ENCODE measurements at places on chromosomes 1 and 21.

DNA sequence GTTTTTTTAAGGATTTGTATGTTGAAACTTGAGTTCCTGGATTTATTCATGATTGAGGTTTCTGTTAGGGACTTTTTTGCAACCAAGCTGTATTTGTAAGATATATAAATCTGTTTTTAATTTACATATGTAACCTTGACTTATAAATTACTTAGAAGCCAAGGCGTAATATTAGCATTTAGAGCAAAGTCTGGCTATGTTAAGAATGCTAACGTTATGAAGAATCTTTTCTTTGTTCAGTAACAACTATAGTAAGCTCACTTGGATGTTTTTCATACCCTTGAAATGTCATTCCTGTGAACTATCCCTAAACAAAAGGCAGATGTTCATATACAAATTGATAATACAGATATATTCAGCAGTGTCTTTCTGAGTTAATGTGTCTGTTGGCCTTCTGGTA lies 155.3 kb downstream of the MAGI3 start:
- DNase-seq, result no peak

DNA sequence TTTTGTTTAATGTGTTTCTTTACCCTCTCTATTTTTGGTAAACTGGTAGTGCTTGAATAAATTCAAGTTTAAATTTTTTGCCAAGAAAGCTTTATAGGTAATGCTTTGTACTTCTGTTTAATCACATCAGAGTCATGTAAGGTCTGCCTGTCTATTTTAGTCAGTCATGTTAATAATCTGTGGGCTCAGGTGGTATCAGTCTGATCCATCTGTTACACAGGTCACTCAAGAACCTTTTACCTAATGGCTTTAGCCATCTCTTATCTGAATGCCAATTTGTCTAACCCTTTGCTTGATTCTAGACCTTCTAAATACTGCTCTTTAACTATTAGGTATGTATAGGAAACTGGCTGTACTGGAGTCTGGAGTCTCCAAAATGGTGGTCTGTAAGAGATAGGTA lies 16.6 kb downstream of the MDM4 start:
- no peak for DNase-seq

GRCh38 chr1:239717918-239718184 lies 331.5 kb downstream of the CHRM3 start:
- no peak for DNase-seq

- DNase-seq, result no peak
Measured at GRCh38 chr1:159428536-159428935, 3.5 kb upstream of the OR10J4 start.

DNA sequence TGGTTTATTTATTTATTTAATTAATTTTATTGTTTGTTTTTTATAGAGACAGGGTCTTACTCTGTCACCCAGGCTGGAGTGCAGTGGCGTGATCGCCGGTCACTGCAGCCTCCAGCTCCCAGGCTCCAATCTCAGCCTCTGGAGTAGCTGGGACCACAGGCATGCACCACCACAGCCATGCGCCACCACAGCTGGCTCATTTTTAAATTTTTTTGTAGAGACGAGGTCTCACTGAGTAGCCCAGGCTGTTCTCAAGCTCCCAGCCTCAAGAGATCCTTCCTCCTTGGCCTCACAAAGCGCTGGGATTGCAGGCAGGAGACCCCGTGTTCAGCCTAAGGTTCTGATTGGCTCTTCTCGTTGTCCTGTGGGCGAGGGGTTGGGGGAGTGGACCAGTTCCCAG lies 22.1 kb downstream of the UMODL1 start:
- DNase-seq, result no peak

GRCh38 chr1:234474375-234474774 lies 4.6 kb downstream of the TARBP1 start:
- DNase-seq, result no peak

- DNase-seq, result no peak
Measured at GRCh38 chr1:227127891-227128290, 187.8 kb downstream of the COQ8A start.

- no peak for DNase-seq
Measured at GRCh38 chr1:17732475-17732874, 22.7 kb upstream of the ACTL8 start.

DNA sequence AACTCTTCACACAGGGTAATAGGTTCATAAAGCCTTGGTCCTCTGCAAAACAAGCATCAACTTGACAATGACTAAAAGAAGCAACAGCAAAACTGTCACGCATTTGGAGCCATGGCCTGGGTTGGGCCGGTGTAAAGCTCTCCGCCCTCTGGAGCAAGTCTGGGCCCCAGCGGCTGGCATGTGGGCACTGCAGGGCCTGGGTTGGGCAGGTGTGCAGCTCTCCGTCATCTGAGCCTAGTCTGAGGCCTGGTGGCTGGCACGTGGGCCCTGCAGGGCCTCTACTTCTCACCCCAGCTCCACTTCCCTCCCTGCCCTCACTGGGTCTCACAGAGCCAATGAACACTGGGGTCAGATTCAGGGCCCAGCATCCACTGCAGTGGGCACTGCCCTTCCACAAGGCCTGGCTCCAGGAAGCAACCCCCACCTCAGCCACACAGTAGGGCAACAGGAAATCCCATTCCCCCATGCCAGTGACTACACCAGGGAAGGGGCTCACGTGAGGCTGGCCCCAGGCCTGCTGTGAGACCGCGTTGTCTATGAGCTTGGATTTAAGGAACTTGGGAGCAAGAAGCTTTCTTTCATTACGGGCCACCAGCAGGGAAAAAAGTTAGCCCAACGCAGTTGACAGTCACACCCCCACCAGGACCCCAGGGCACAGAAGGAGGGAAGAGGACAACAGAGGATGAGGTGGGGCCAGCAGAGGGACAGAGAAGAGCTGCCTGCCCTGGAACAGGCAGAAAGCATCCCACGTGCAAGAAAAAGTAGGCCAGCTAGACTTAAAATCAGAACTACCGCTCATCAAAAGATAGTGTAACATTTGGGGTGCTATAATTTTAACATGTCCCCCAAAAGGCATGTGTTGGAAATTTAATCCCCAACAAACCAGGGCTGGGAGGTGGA lies 52.7 kb downstream of the NPHP4 start:
- DNase-seq, result no peak

- no peak for DNase-seq
Measured at GRCh38 chr1:14997646-14998276, 155.8 kb upstream of the TMEM51 start.

DNA sequence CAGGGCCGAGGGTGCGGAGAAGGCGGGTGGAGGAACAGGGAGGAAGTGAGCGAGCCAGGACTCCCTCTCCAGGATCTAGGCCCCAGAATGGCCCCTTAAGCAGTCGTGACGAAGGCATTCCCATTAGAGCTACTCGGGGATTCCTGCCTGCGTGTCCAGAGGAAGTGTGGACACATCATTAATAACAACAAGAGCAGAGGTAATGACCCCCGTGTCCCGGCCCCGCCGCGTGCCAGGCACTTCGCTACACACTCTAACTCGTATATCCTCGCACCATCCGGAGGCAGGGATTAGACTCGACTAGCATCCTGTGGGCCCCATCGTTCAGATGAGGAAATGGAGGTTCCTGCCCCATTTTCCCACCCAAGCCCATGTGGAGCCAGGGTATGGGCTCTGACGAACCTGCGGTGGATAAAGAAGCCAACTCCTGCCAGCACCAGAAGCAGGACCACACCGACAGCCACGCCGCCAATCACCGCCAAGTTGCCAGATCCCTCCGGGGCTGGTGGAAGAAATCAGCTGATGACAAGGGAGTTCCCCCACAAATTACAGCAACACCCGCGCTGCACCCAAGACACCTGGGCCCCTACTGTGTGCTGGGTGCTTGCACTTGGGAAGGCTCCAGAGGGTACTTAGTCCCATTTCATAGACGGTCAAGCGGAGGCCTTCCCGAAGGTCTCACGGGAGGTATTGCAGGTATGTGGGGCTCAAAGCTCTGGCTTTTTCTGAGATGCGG lies 21.6 kb downstream of the EPHA2 start:
- no peak for DNase-seq

DNA sequence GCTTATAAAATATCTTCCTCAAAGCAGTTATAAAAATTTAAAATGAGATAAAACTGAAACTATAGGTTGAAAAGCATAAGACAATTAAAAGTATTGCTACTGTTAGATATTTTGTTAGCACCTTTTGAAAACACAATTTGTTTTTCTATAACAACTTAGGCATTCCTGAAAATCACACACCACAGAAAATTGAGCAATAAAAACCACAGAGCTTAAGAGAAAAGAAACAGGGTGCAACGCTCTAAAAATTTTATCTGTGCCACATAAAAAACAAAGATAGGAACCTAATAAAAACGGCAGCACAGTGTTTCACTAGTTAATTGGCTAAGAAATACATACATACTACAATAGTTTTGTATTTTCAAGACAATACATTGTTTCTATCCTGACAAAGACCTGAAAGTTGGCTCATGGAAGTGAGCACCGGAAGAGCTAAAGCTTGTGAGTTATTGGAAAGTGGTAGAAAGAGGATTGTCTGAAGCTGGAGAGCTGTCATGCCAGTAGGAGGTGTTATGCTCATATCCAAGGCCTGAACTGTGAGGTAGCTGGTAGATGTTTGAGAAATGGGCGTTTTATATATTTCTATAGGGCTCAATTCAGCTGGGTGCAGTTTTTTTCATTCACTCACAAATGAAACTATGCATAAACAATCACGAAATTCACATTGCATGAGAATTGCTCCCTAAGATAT lies 45.8 kb downstream of the RGS7 start:
- DNase-seq, result no peak

- no peak for DNase-seq
Measured at GRCh38 chr1:110245876-110246620, 35.9 kb downstream of the KCNC4 start.

DNA sequence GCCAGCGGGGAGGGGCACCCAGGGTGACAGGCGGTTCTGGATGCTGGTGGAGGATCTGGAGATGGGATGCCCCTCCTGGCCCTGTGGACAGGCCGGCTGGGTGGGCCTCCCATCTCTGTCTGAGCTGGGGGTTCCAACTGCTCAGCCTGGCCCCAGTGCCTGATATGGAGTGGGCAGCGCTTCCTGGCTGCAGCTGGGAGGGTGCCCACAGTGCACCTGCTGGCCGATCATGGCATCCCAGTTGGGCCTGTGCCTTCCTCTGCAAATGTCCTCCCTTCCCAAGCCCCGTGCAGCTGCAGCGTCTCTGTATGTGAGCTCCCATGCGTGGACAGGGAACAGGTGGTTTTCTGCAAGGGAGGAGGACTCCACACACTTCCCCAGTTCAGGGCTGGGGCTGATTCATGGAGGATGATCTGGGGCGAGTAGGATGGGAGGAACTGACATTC lies 2.1 kb downstream of the PFKL start:
- no peak for DNase-seq

- DNase-seq, result no peak
Measured at GRCh38 chr1:2132222-2133038, 62.1 kb downstream of the FAAP20 start.

GRCh38 chr21:17780539-17780938 lies 38.6 kb downstream of the C21orf91 start:
- no peak for DNase-seq

GRCh38 chr1:232844791-232845190 lies 39.6 kb downstream of the MAP10 start:
- DNase-seq, result no peak

DNA sequence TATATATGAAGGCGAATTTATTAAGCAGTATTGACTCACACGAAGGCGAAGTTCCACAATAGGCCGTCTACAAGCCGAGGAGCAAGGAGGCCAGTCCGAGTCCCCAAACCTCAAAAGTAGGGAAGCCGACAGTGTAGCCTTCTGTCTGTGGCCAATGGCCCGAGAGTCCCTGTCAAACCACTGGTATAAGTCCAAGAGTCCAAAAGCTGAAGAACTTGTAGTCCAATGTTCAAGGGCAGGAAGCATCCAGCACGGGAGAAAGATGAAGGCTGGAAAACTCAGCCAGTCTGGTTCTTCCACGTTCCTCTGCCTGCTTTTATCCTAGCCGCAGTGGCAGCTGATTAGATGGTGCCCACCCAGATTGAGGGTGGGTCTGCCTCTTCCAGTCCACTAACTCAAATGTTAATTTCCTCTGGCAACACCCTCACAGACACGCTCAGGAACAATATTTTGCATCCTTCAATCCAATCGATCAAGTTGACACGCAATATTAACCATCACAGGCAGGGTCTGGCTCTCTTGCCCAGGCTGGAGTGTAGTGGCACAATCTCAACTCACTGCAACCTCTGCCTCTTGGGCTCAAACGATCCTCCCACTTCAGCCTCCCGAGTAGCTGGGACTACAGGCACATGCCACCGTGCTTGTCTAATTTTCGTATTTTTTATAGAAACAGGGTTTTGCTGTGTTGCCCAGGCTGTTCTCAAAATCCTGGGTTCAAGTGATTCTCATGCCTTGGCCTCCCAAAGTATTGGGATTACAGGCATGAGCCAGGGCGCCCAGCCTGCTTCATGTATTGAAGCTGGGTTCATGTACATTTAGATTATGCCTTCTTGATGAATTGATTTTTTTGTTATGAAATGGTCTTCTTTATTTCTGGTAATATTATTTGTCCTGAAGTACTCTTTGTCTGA lies 85.3 kb downstream of the DHRS3 start:
- DNase-seq, result no peak

- DNase-seq, result peak; percentile 71
Measured at GRCh38 chr1:205273551-205273982, 45.8 kb downstream of the TMCC2 start.

DNA sequence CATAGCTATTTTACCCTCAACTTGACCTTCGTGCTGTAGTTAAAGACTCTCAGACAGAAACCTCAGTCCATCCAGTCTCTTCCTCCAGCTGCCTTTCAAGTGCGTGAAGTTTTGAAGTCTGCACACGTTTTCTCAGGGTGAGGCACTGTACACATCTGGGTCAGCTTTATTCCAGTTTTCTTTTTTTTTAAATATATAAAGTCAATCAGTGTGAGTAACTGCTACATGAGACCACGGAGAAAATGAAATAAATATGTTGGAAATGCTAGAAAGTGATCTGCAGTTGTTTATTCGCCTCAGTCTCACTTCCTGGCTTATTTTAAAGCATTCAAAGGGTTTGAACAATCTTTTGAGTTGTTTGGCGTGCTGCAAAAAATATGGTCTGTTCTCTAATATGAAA lies 135.7 kb downstream of the ROR1 start:
- no peak for DNase-seq

- DNase-seq, result no peak
Measured at GRCh38 chr1:221667504-221667903, 74.4 kb downstream of the DUSP10 start.

- DNase-seq, result no peak
Measured at GRCh38 chr1:81877940-81878339, 77.2 kb downstream of the ADGRL2 start.

- no peak for DNase-seq
Measured at GRCh38 chr1:117580882-117581281, 25.0 kb upstream of the TENT5C start.

DNA sequence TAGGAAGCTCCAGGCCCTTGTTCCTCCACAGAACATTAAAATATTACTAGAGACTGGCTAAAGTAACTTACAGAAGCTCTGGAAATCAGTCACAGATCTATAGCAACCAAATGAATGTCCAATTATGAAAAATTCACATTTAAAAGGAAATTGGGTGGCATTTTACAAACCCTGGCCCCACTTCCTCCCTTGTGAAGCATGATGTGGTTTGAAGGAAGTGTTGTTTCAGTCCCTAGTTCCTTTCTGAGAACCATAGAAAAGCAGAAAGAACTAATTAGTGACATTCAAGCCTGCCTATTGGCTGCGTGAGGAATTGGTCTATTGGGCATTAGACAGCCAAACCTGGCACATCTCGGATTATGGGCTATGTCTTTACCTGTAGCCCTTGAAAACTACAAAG lies 649.7 kb upstream of the NEGR1 start:
- DNase-seq, result no peak

All from cerebellar nuclear complex (tissue), 1 donor.